ENCODE measurements at places on chromosomes 2 and 18.
A peak's percentile ranks its signal among the peaks of the same experiment; 100 is the strongest.

- no peak for DNase-seq
These were observed 413.2 kb upstream of the SPRED2 start for GRCh38 chr2:65845442-65846182.

DNA sequence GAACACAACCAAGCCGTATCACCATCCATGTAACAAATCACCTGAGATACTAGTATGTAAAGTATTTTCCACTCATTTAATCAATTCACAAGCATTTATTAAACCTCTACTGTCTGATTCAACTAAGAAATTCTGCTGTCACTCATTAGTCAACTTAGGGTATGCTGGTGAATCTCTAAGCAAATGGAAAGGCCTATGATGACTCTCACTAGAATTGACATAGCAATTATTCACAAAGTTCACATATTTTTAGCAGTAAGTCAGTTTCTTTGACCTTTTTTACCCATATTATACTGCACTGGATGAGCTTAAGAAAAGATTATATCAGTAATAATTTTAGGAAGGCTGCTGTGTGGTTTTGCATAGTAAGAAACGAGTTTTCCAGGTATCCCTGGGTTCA lies 130.1 kb downstream of the SLC8A1 start:
- DNase-seq, result no peak

- DNase-seq, result no peak
These were observed 138.2 kb upstream of the PXDN start for GRCh38 chr2:1882471-1882870.

GRCh38 chr2:216911886-216912285 lies 52.0 kb upstream of the TNP1 start:
- DNase-seq, result no peak

DNA sequence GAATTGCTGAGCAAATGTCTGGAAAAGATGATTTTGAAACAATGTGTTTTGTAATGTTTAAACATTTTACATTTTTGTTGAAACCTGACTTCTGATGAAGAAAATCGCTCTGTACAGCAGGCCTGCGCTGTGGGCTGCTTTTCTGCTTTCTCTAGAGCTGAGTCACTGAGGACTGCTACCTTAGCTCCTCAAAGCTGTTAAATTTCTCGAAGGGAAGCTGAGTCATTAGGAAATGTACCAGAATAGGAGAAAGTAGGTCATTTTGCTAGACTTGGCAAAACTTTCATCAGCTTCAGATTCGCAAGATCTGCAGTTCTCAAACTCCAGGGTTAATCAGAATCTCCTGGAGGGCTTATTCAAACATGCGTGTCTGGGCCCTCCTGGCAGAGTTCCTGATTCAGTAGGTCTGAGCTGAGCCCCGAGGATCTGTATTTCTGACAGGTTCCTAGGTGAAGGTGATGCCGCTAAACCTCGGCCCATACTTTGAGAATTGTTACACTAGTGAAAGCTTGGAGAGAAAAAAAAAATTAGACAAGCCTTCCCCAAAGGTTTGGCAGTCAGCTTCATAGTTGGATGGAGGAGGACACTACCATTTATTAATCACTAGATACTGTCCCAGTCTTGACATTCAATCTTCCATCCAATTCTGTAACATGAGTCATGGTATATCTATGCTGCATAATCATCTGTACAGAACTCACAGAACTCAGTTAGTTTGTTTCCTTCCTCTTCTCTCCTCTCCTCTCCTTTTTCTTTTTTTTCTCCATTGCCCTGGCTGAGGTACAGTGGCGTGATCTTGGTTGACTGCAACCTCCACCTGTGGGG lies 297.6 kb downstream of the PARD3B start:
- no peak for DNase-seq

GRCh38 chr2:35932276-35932963 lies 423.2 kb upstream of the CRIM1 start:
- DNase-seq, result no peak

GRCh38 chr2:55620123-55620779 lies 2.8 kb upstream of the PPP4R3B start:
- DNase-seq, result no peak

- no peak for DNase-seq
These were observed 4.5 kb downstream of the RBMS1 start for GRCh38 chr2:160489111-160489510.

- no peak for DNase-seq
These were observed 626 bp upstream of the VIT start for GRCh38 chr2:36695746-36696415.

DNA sequence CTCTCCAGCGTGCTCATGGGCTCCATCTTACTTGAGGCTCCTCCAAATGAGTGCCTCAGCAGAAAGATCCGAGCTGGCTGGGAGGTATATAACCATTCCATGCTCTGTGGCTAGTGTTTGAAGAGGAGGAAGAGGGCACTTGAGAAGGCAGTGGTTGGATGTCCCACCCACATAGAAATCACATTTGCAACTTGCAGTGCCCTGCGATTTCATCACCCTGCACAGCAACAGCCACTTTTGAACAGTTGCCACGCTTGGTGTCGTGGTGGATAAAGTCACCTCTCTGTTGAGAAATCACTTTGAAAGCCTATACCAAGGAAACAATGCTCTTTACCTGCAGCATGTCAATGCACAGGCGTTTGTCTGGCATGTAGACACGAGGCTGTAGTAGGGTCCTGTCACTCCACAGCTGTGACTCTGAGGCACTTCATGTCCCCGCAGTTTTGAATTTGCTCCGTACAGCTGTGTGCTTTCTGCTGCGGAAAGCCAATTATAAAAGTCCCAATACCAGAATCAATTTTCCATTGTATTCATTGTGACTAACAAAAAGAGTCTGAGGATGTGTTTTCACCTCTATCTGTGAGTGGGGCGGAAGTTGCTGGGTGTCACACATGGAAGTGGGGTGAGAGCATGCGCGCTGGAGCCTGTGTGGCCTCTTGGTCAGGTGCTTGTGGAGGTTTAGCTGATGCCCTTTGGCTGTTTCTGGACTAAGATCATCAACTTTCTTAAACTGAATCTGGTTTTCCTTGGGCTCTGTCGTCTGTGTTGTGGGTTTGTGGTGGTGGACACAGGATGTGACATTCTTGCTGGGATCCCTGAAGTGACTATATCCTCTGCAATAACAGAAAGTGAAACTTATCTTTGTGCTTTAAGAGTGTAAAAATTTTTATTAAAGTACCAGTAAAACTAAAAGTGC lies 2.8 kb downstream of the CNDP2 start:
- DNase-seq, result peak; percentile 69

DNA sequence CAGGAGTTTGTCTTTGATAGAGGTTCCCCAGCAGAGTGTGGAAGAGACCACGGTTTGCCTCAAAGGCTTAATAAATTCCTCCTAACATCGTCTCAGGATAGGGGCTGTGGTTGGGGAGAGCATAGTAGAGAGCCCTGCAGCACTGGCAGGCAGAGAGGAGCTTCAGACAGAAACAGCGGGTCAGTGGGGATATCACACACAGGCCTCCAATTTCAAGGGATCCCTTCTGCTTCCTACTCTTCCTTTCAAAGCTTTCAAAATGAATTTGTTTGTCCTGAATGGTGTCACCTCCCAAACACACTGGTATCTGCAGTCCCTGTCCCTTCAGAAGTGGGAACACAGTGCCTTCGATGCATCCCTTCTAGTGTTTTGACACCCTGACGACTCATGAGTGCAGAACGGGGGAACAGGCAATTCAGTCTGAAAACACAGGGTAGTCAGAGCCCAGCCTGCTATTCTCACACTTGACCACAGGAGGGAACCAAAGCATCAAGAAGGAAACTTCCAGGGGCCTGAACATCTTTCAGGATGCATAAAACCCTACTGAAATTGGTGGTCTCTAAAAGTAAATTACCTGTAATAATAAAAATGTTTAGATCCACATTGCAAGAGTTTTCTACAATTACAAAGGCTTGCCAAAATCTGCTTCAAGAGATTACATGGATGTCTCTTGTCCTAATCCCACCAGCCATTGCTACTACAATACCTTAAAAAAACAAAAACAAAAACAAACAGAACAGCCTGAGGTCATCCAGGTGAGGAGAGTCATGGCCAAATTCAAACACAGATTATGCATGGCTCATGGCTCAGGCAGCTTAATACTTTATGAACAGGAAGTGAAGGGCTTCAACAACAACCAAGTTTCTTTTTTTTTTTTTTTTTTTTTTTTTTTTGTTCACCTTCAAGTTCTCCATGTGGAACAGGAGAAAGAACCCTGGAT lies 49.8 kb downstream of the SLC14A2 start:
- DNase-seq, result peak; percentile 72

- DNase-seq, result no peak
These were observed at the start of gene UGT1A1 for GRCh38 chr2:233760043-233760442. UGT1A1 (plus strand) TSS chr2:233760270; CDS start chr2:233760288, 18 bp downstream.

- no peak for DNase-seq
These were observed 596.8 kb upstream of the GCFC2 start for GRCh38 chr2:76307495-76307894.

- no peak for DNase-seq
These were observed 549 bp upstream of the PSMD14 start for GRCh38 chr2:161307676-161308075.

DNA sequence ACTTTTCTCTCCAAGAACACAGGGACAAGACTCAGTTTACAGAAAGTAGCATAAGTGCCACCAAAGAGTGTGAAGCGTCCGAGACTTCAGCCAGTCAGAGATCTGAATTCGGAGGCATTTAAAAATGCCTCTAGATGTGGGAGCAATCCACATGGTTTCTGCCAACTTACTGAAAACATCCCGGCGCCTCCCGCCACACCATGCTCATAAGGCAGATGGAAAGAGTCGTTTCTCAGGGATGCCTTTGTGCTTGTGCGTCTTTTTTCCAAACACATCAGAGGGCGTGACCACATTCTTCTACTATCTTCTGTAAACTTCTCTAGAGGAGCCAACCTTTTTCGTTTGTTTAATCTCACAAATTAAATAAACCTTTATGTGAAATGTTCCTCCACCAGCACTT lies 88.7 kb downstream of the NRP2 start:
- DNase-seq, result no peak

DNA sequence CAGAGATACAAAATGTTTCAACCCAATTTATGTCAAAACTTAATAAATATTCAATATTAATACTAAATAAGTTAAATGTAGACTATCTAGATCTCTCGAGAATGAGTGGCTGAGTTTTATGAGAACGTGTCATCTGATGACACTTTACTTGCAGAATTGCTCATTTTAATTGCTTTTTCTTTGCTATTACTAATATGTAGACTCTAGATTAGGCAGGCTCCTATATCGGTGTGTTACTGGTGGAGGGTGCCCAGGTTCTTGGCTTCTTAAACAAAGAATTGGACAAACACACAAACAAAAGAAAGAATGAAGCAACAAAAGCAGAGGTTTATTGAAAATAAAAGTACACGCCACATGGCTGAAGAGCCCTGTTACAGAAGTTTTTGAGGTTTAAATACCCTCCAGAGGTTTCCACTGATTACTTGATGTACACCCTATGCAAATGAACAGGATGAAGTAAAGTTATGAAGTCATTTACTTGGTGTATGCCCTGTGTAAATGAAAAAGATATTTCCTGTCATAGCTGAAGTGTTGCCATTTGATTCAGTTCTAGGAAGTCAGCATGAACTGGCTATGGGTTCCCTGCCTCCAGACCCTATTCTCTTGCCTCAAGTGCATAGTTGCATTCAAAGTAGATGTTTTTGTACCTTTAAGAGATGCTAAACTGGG lies 122.9 kb upstream of the ITGA4 start:
- DNase-seq, result no peak

- no peak for DNase-seq
These were observed 270.9 kb upstream of the TCF4 start for GRCh38 chr18:55858661-55859515.
